ENCODE measurements at places on chromosomes 1 and 21.

DNA sequence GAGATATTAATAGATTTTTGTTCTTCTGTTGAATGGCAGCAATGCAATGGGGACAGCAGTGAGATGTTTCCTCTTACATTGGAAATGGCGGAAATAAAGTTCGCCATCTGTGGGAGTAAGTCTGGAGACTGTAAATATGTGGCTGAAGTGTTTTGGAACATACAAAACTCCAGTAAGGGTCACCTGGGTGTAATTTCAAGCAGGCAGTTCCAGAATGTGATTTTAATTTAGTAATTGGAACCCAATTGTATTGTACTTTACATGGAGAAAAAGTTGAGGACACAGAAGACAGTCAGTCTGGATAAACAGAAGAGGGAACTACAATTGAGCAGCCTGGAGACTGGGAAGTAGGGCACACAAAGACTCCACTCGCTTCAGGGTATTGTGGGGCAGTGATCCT lies 108.6 kb downstream of the NTMT2 start:
- no peak for DNase-seq

- no peak for DNase-seq
These were observed 102.6 kb downstream of the ZNF644 start for GRCh38 chr1:90919190-90919719.

DNA sequence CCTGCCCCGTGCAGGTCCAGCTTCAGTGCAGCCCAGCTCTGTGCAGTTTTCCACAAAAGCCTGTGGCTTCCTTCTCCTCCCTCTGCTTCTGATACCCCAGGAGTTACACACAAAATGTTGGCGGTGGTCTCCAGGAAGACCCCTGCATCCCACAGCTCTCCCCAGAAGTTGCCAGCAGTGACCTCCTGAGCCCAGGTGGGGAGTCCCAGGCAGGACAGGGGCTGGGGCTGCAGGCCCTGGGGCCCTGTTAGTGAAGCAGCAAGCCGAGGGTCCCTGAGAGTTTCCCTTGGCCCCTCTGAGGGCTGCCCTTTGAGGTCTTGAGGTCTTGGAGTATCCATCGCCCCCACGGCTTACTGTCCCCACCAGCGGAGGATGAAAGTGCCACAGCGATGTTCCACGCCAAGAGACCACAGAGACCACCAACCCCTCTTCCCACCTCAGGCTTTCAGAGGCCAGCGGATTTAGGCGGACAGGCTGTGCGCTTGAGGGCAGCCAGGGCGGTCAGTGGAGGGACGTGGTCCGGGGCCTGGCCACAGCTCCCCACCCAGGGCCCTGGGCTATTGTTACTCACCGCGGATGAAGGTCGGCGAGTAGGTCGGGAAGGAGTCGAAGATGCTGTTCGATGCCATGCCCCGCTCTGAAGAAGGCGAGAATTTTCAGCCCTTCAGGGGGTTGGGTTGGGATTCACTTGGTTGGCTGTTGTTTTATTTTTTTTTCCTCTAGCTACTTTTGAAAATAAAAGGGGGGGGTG lies 34.0 kb upstream of the RUNX3 start:
- DNase-seq = no peak

DNA sequence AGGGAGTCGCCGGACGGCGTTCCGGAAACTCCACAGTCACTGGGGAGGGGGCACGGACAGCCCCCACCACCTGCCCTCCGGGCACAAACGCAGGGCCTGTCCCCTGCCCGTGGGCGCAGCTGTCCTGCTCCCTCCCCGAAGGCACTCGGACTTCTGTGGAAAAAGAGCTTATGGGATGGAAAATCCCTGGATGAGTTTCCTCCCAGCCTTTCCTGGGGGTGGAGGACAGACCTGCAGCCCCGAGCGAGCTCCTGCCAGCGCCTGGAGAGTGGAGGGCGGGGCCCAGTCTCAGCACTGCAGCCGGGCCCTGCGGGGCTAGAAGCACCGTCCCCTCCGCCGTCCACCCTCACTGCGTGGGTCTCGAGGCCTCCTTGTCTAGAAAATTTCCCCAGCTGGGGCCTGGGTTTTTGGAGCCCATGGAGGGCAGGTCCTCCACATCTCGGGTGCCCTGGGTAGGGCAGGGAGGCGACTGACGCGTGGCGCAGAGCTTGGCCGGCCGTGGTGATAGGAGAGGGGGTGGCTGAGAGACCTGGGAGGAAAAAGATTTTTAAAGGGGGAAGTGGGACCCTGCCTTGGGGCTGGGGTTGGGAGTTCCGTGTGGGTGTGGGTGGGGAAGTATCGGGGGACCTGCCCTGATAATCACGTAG lies 6.4 kb upstream of the COL6A1 start:
- DNase-seq = no peak

- DNase-seq = no peak
These were observed 281.2 kb upstream of the PLXNA2 start for GRCh38 chr1:208525417-208525816.

- DNase-seq = no peak
These were observed 1.3 kb upstream of the LAPTM5 start for GRCh38 chr1:30758785-30759380.

DNA sequence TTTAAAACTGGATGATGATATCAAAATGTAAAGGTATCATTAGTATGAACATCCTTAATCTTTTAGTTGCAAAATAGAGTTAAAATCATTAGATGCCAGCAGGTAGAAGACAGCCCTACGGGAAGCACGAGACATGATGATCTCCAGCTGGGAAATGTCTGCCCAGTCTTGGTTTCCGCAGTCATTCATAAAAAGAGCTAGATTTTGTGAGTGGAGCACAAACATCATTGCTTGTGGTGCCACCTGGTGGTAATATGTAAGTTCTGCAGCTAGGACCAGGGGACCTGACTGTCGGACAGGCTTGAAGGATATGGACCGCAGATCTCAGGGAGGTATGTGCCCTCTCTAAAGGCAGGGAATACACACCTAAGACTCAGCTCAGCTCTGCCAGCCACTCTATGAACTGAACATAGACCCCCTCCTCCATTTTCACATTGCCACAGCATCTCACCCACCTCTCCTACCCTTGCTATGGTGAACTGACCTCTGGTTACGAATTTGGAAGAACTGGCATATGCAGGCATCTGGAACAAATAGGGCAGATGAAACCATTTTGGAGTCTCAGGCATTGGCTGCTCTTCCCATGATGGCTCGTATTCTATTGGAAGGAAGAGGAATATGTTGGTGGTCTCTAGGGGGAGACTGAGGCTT lies 9.2 kb downstream of the FCMR start:
- peak; percentile 62 for DNase-seq

DNA sequence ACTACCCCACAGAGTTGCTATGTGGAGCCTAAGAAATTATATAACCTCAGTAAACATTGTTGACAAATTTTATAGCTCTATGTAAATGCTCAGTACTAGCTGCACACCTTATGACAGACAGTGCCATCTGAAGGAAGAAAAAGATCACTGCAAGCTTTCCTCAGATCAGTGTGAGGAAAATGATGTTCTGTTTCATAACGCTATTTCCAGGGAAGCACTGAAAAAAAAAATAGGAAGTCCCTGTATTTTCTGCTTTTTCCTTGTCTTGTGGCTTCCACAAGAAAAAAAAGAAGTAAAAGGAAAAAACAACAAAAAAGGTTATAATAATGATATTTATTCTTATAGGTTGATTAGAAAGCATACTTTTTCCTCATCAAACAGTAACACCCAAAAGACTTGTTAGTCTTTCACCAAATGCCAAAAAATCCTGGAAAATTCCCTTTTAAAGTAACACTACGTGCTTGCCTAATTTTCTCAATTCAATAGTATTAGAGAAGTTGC lies 23.2 kb downstream of the LYST start:
- DNase-seq = no peak

DNA sequence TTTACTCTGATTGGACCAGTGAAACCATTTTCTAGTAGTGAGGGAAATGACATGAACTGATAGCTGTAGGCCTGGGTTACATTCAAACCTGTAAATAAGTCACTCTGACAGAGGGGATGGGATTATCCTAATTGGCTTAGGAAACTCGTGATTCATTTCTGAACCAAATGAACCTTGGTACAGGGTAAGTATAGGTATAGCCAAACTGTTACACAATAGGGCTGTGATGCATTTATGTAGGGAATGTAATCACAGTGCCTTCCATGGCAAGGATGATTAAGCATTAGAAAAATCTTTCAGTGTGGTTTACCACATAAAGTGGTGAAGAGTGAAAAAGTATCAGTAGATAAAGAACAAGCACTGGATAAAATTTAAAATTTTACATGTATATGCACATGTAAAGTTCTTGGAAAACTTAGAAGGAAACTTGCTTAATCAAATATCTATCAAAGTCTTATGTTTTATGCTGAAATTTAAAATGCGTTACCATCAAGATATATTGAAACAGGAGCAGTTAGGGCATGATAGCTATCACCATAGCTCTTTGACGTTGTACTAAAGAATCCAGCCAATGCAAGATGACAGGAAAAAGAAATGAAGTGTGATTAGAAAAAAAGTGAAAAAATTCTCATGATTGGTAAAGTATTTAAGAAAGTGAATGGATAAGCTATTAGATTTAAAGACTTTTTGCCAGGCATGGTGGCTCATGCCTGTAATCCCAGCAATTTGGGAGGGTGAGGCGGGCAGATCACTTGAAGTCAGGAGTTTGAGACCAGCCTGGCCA lies 63.0 kb downstream of the RABGAP1L start:
- DNase-seq = no peak

GRCh38 chr1:159838715-159839114 lies 12.0 kb downstream of the SLAMF8 start:
- DNase-seq = no peak

- DNase-seq = no peak
These were observed 20.9 kb downstream of the MCOLN3 start for GRCh38 chr1:85027242-85027983.
